ENCODE measurements at places on chromosomes 3 and 15.
A peak's percentile ranks its signal among the peaks of the same experiment; 100 is the strongest.

GRCh38 chr15:69897471-69898237, 200.1 kb downstream of the TLE3 start:
- DNase-seq, result no peak

GRCh38 chr3:183317886-183318865, 65.1 kb downstream of the B3GNT5 start:
- no peak for DNase-seq

DNA sequence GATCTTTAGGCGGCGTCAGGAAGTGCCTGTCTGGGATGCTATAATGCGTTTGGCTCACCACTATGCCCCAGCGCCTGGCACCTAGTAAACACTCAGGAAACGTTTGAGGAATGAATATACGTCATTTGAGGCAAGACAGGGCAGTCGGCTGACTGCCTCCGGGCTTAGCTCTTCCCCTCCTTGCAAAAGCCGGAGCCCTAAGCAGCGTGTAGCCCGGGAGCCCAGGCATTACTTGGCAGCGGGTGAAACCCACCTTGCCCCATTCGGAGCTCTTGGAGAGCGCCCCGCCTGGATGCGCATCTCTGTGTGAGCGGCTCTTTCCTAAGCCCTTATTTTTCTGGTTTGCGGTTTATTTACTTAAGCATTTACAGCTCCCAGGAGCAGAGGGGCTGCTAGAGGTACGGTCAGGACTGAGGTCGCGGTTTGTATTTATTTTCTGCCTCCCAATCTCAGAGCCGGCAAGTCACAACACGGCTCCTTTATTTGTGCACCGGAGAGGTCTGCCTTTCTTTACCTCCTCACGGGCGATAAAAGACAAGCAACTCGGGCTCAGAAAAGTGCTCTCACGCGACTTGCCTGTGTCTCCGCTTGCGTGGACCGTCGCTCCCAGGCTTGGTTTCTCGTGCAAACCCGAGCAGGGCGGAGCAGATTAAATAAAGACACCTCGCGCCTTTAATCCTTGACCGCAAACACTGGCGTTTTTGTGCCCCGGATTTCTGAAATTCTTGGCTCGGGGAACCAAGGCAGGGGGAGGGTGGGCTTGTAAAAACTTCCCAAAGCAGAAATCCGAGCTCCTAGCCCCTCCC, 737 bp upstream of the ITPR1 start:
- peak; percentile 60 for DNase-seq

- no peak for DNase-seq
Observed at GRCh38 chr3:52311576-52312119, 4.5 kb upstream of the DNAH1 start.

DNA sequence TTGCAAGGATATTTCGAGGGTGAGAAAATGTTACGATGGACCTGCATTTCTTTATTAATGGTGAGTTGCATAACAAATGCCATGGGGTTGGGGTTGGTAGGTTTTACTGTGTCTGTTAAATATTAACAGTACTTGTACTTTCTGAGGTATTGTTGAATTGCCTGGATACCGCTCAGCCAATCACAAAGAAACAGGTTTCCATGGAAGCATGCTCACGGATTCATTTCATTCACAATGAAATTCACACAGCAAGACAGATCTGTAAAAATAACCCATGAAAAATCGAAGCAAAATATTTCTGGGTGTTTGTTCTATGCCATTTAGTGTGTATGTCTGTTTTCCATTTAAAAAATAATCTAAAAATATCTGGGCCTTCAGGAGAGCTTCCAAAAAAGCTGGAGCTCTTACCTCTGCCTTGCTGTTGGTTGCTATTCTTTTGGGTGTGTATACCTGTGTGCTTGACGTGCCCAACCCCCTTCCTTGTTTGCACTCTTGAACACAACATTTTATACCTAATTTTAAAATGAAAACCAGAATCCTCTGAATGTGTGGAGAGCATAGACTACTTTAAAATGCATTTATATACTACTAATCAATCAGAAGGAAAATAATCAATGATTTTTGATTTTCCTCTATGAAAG, 479.8 kb upstream of the TBL1XR1 start:
- DNase-seq, result peak; percentile 38

- DNase-seq, result no peak
Observed at GRCh38 chr15:27592036-27592760, 506.9 kb downstream of the OCA2 start.

GRCh38 chr15:79519628-79520027, 87.5 kb downstream of the MINAR1 start:
- DNase-seq, result no peak

GRCh38 chr15:33946152-33946551, 22.1 kb upstream of the CHRM5 start:
- DNase-seq, result no peak

DNA sequence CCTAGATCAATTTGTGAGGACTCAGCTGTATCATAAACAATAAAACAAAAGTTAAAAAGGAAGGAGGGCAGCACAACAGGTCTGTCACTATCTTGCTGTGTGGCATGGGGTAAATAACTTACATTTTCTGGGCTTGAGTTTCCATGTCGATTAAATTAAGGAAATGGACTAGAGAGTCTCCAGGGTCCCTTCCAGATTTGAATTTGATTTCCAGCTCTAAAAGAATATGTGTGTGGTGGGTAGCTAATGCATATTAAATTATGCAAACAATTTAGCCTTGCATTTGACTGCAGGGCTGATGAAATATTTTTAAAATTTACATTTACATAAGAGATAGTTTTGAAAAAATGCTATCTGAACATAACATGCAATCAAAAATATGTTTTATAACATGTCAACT, 447.7 kb downstream of the FGF12 start:
- no peak for DNase-seq

GRCh38 chr3:39910826-39911464, 101.5 kb downstream of the MYRIP start:
- DNase-seq, result no peak

Data from amygdala (tissue), 56 donors.